ENCODE measurements at places on chromosomes 2 and 18.
A peak's percentile ranks its signal among the peaks of the same experiment; 100 is the strongest.

GRCh38 chr2:229566370-229566769, 148.0 kb downstream of the DNER start:
- no peaks in the 10 kb centered on the region for H3K27me3 ChIP-seq
- H3K27ac ChIP-seq: no peak overlapping the region
- no peaks in the 10 kb centered on the region for H3K36me3 ChIP-seq
- no peak overlapping the region for H3K4me3 ChIP-seq

GRCh38 chr2:181777734-181778133, 97.4 kb upstream of the NEUROD1 start:
- H3K27ac ChIP-seq: no peak overlapping the region
- no peak overlapping the region for H3K4me3 ChIP-seq

DNA sequence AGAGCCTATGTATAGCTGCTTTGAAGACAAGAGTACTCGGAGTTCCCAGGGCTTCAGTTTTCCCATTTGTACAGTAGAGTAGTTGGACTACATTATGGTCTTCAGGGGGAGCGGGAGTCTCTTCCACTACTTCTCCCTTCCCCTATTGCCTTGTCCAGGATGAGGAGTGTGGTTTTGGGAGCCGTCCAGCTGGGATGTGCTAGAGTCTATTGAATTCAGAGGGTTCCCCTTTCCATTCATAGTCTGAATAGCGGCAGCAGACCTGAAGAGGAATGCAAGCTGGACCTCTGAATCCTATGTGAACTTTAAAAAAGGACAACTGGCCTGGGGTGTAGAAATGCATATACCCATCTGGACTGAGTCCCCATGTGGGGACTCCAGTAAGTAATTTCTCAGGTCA, 43.5 kb upstream of the EPG5 start:
- peaks cover 59% of the 10 kb centered on the region for H3K4me1 ChIP-seq
- H3K27me3 ChIP-seq: no peaks in the 10 kb centered on the region
- H3K27ac ChIP-seq: peak overlapping the region; percentile 95

DNA sequence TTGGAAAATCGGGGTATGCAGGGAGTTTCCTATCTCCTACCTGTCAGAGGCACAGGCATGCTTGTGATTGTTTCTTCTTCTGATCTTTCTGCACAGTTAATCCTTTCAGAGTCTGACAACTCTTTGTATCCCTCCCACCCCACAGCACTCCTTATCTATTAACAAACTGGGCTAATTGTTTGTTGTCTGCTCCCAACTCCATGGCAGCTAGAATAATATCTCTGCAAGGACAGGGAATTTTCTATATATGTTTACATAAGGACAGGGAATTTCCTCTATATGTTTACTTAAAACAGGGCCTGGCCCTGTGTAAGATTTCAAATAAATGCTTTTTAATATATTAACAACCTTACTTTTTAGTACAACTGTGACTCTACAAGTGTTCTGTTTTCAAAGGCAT, 36.0 kb upstream of the VRK2 start:
- no peaks in the 10 kb centered on the region for H3K4me1 ChIP-seq
- no peak overlapping the region for H3K4me3 ChIP-seq
- no peak for DNase-seq
- no peaks in the 10 kb centered on the region for H3K36me3 ChIP-seq
- no peak overlapping the region for H3K27ac ChIP-seq

DNA sequence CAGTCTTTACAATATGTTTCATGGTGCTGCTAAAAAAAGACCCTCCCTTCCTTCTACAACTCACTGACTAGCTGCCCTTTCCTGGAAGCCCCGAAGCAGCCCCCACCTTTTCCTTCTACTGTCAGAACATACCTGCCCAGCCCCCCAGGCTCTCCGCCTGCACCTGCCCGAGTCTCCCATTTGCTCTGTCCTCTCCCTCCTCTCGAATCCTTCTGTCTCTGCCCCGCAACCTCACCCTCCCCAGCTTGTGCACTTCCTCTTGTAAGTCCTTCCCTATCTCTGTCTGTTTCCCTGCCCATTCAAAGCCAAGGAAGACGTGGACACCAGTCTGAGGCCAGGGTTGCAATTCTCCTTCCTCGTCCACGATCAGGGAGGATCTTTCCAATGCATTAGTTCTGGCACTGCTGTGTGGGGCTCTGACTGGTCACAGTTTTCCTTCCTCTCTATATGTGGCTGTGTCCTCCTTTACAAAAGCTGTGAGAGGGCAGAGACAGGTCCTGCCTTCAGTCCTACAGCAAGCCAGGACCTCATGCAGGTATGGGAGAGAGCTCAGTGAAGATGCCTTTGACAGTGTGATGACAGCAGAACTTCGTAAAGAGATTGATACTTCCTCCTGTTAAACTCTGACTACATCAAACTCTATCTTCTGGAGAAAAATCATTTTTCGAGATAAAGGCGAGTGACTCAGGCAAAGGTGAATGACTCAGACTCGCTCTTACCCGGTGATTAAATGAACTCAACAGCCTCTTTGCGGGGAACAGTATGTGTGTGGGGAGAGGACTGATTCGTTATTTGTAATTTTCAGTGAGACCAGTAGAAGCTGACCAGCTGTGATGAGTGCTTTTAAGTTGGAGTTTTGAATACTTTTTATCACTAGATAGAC, 14.2 kb downstream of the TNFRSF11A start:
- no peak overlapping the region for H3K27ac ChIP-seq
- H3K4me1 ChIP-seq: peaks cover 8% of the 10 kb centered on the region
- peak; percentile 18 for DNase-seq
- H3K27me3 ChIP-seq: no peaks in the 10 kb centered on the region

GRCh38 chr2:34734042-34734441, 1134.9 kb upstream of the FAM98A start:
- no peak for DNase-seq
- no peaks in the 10 kb centered on the region for H3K4me1 ChIP-seq
- H3K27me3 ChIP-seq: no peaks in the 10 kb centered on the region
- no peak overlapping the region for H3K27ac ChIP-seq

- no peak for DNase-seq
- H3K27ac ChIP-seq: no peak overlapping the region
- no peaks in the 10 kb centered on the region for H3K36me3 ChIP-seq
- no peaks in the 10 kb centered on the region for H3K4me1 ChIP-seq
- no peaks in the 10 kb centered on the region for H3K27me3 ChIP-seq
Observed at GRCh38 chr2:122205641-122206040, 450.2 kb downstream of the TSN start.

DNA sequence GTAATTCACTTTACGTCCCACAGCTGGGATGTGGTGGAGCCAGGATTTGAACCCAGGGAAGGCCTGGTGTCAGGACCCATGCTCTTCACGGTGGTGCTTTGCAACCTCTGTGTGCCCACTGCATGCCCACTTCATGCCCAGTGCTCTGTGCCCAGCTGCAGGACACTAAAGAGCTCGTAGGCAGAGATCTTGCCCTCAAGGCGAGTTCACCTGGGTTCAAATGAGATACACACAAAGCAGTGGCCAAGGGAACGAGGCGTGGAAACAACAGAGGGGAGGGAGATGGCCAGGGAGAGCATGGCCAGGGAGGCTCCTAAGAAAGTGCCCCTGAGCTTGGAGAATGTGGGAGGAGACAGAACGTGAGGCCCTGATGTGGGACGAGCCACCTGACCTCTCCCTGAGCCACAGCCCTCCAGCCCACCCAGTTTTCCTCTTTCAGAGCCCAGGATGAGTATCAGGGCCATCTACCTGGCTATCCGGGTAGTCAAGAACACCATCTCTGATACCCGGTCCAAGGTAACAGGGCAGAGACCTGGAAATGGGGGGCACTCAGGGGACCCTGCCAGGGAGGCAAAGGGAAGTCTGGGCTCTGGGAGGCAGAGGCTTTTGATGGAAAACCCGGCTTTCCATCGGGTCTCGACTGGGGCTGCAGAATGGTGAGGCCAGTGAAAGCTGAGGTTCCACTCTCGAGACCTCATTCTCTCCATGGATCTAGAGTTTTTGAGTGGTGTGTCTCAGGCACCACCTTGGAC, 20.4 kb downstream of the MROH2A start:
- H3K27ac ChIP-seq: no peak overlapping the region
- no peak overlapping the region for H3K4me3 ChIP-seq
- no peak for DNase-seq
- no peaks in the 10 kb centered on the region for H3K4me1 ChIP-seq
- H3K27me3 ChIP-seq: no peaks in the 10 kb centered on the region

GRCh38 chr2:94871226-94872087, at the start of gene TEKT4:
Gene TEKT4, plus strand, starts transcription at chr2:94871430. Its CDS starts 150 bp downstream, at chr2:94871580.
- no peak within 1 kb of the TSS for H3K4me3 ChIP-seq
- H3K27me3 ChIP-seq: no peaks in the 10 kb centered on the region

GRCh38 chr2:60407398-60407797, 146.1 kb downstream of the BCL11A start:
- H3K4me1 ChIP-seq: peaks cover 23% of the 10 kb centered on the region
- no peaks in the 10 kb centered on the region for H3K36me3 ChIP-seq
- H3K4me3 ChIP-seq: no peak overlapping the region
- no peaks in the 10 kb centered on the region for H3K27me3 ChIP-seq
- no peak overlapping the region for H3K27ac ChIP-seq
- DNase-seq: no peak

- no peaks in the 10 kb centered on the region for H3K27me3 ChIP-seq
- H3K27ac ChIP-seq: no peak overlapping the region
- no peaks in the 10 kb centered on the region for H3K4me1 ChIP-seq
- H3K4me3 ChIP-seq: no peak overlapping the region
- peaks cover 27% of the 10 kb centered on the region for H3K36me3 ChIP-seq
Observed at GRCh38 chr2:40325116-40325515, 126.8 kb downstream of the SLC8A1 start.

GRCh38 chr2:56337342-56337741, 153.6 kb downstream of the CCDC85A start:
- H3K4me1 ChIP-seq: no peaks in the 10 kb centered on the region
- H3K27me3 ChIP-seq: no peaks in the 10 kb centered on the region
- no peak overlapping the region for H3K4me3 ChIP-seq
- no peak for DNase-seq

- no peak overlapping the region for H3K4me3 ChIP-seq
- no peaks in the 10 kb centered on the region for H3K36me3 ChIP-seq
- no peak for DNase-seq
- no peaks in the 10 kb centered on the region for H3K4me1 ChIP-seq
Observed at GRCh38 chr2:118322406-118322805, 234.1 kb downstream of the INSIG2 start.

GRCh38 chr2:211371465-211371864, 815.1 kb downstream of the CPS1 start:
- H3K27ac ChIP-seq: no peak overlapping the region
- no peaks in the 10 kb centered on the region for H3K4me1 ChIP-seq
- no peak overlapping the region for H3K4me3 ChIP-seq

GRCh38 chr2:109028277-109028676, 39.3 kb upstream of the EDAR start:
- H3K4me3 ChIP-seq: no peak overlapping the region
- DNase-seq: no peak
- no peaks in the 10 kb centered on the region for H3K27me3 ChIP-seq
- no peak overlapping the region for H3K27ac ChIP-seq
- H3K4me1 ChIP-seq: peaks cover 18% of the 10 kb centered on the region

DNA sequence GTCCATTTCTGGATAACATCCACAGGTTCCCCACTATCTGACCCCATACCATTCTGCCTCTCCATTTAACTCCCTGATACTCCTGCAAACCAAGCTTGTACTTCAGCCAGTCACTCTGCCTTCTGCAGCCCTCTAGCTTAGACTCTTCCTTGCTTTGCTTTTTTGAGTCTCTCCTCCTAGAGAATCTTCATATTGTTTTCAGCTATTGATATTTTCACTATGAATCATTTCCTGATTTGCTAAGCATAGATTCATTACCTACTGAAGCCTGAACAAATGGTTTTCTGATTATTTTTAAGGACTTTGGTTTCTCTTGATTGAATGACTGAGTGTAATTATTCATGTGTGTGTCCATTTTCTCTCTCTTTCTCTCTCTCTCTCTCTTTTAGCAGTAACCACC, 2102.3 kb upstream of the CELF4 start:
- H3K4me3 ChIP-seq: no peak overlapping the region
- H3K36me3 ChIP-seq: no peaks in the 10 kb centered on the region
- no peaks in the 10 kb centered on the region for H3K4me1 ChIP-seq
- H3K27ac ChIP-seq: no peak overlapping the region

- no peak for DNase-seq
- no peak overlapping the region for H3K4me3 ChIP-seq
- no peaks in the 10 kb centered on the region for H3K36me3 ChIP-seq
- H3K4me1 ChIP-seq: no peaks in the 10 kb centered on the region
- H3K27ac ChIP-seq: no peak overlapping the region
Observed at GRCh38 chr18:5884375-5884774, 10.9 kb downstream of the TMEM200C start.

Data from CD14-positive monocyte (primary cell).